ENCODE measurements at places on chromosomes 2 and 18.

GRCh38 chr2:215020283-215020682, 118.1 kb downstream of the ABCA12 start:
- no peak for DNase-seq

DNA sequence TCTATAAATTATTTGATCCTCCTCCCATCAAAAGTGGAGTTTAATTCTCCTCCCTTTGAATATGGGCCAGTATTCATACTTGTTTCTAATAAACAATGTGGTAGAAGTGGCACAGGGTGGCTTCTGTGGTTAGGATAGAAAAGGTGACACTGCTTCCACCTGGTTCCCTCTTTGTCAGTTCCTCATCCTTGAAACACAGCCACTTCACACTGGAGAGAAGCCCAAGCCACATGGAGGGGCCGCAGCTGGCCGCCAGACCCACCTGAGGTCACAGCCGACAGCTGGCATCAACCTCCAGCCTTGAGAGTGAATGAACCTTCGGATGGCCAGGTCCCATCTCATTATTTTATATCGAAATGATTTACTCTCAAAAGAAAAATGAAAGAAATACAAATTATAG, 27.5 kb upstream of the SLC66A3 start:
- no peak for DNase-seq

DNA sequence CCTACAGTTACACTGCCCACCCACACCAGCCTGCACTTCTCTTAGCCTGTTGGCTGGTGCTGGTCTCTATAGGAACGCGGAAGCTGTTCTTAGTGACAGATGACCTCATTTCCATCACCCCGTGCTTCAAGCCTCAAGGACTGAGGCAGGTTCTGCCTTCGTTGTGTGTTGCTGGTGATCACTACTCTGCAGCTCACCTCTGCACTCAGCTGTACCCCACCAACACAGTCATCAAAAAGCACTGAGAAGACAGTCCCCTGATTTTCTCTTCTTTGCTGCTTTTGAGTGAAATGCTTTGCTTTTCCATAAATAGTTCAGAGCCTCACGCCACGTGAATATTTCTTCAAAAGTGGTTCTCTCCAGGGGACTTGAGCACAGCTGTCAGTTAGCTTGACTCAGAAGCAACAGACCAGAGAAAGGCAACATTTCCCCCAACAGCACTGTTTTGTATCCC, 225.7 kb upstream of the CCDC150 start:
- no peak for DNase-seq

DNA sequence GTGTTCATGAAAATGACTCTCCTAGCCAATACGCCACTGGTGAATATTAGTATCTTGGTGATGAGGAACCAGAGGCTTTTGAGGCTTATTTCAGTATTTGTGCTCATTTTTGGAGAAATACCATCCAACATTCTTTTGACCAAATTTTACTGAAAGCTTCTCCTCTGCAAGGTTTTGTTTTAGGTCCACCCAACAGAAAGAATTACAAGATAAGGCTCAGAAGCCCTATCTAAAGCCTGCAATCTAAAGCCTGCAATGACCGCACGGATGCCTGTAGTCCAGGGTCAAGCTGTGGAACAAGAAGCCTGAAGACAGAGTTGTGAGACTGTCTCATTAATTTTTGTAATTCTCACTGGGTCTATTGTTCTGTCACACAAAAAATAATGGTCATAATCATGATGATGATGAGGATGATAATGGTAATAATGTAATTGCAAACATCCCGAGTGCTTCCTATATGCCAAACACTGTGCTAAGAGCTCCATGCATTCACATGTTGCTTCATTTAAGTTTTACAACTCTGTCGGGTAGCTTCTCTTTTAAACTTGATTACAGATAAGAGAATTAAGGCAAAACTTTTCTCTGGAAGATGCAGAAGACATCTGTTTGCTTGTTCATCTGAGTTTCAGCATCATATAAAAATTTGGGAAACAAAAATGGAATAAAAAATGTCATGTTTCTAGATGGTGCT, 33.2 kb upstream of the NCOA1 start:
- DNase-seq, result no peak

DNA sequence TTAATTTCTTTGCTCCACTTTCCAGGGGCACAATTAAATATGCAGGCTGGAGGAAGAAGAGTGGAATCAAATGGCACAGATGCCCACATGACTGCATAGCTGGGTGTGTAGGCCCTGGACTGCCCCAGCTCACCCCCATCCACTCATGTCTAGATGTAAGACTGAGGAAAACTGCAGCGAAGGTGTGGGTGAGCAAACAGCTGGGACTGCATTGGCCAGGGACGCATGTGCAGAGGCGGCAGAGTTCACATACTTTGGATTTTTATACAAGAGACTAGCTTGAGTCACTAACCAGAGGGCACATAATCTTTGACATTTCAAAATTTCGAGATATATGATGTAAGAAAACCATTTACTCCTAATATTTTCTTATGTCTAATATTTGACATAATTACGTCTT, 60.1 kb downstream of the SPIRE1 start:
- peak; percentile 46 for DNase-seq
